ENCODE measurements at places on chromosomes 7 and 10. TPM values are rescaled to one million over a fixed set of nuclear protein-coding genes. Genes with fewer than 3 reads are reported as not detected.

Gene LRMDA
- total RNA-seq = 1.4 TPM

Gene LOXL4
- total RNA-seq = 1.6 TPM

Gene MTPN
- 71.6 TPM for total RNA-seq

Gene EPHB6
- 8.0 TPM for total RNA-seq

Gene STN1
- total RNA-seq = 16.7 TPM

Gene SDK1
- 13.5 TPM for total RNA-seq

Gene C10orf105
- not detected for total RNA-seq

Gene CPA2
- 2.7 TPM for total RNA-seq

Gene ARL4A
- total RNA-seq = 112 TPM

Gene ADRB1
- 3.1 TPM for total RNA-seq

Gene FBH1
- total RNA-seq = 101 TPM

Gene TMEM229A
- total RNA-seq = 23.1 TPM

Gene ATOH7
- 0.54 TPM for total RNA-seq

Gene NXPH1
- total RNA-seq = not detected

Gene FZD8
- 2.2 TPM for total RNA-seq

Gene RTKN2
- total RNA-seq = 1.9 TPM

Gene PNLIPRP1
- total RNA-seq = not detected

Gene LRWD1
- 23.5 TPM for total RNA-seq

Gene CTAGE8
- total RNA-seq = 6.5 TPM

Gene TFR2
- total RNA-seq = 1.6 TPM

Gene GPR15LG
- total RNA-seq = 35.4 TPM

Gene PDK4
- total RNA-seq = 188 TPM

Gene CFAP70
- 2.1 TPM for total RNA-seq

Gene RNF148
- total RNA-seq = 9.1 TPM

Gene CLEC2L
- total RNA-seq = not detected

Gene CYP3A5
- 1,701 TPM for total RNA-seq

Gene CYP26C1
- not detected for total RNA-seq

Gene AKR1D1
- total RNA-seq = not detected

Gene CTAGE4
- total RNA-seq = 20.6 TPM
